WTC11 (cell line): ENCODE measurements at places on chromosomes 7 and 10.

DNA sequence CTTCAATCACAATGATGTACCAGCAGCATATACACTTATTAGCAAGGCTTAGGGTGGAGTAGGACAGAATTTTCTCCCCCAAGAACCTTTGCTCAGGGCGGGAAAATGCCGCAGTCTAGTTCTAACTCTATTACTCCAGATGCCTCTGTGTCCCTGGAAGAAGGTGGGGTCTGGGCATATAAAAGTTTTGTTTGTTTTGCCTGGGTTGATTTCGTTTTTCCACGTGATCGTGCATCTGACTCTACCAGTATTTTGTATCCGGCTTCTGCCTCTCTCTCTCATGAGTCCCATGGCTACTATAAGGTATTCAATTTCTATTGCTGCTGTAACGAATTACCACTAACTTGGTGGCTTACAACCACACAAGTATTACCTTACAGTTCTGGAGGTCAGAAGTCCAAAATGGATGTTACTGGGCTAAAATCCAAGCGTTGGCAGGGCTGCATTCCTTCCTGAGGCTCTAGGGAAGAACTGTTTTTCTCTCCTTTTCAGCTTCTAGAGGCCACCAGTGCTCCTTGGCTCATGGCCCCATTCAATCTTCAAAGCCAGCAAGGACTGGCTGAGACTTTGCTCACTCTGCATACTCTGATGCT is 181.2 kb upstream of the PRSS58 start:
- DNase-seq, result no peak

DNA sequence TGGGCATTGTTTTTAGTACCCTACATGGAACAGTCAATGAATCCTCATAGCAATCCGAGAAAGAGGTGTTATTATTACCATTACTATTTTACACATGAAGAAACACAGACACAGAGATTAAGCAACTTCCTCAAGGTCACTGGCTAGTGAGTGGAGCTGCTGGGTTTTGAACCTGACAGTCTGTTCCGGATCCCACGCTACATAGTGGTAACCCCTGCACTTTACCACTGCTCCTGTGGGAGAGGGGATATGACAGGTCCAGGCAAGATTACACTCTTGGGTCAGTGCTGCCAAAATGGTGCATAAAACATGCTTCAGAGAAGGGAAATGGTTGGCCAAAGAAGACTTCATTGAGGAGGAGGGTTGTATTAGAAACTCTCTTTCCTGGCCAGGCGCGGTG is 185.7 kb downstream of the XPNPEP1 start:
- DNase-seq, result no peak

DNA sequence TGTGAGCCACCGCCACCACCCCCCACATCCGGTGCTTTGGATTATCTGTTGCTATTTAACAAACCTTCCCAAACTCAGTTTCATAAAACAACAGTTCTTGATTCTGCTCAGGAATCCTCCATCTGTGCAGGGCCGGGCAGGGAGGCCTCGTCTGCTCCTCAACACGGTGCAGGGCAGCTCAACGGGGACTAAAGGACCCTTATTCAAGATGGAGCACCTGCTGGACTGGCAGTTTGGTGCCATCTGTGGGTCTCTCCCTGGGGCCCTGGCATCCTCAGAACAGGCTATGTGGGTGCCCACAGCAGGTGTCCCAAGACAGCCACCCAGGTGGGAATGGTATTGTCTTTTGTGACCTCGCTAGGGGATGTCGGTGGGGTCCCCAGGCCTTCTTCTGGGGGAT is 31.0 kb upstream of the ELFN1 start:
- DNase-seq, result no peak

DNA sequence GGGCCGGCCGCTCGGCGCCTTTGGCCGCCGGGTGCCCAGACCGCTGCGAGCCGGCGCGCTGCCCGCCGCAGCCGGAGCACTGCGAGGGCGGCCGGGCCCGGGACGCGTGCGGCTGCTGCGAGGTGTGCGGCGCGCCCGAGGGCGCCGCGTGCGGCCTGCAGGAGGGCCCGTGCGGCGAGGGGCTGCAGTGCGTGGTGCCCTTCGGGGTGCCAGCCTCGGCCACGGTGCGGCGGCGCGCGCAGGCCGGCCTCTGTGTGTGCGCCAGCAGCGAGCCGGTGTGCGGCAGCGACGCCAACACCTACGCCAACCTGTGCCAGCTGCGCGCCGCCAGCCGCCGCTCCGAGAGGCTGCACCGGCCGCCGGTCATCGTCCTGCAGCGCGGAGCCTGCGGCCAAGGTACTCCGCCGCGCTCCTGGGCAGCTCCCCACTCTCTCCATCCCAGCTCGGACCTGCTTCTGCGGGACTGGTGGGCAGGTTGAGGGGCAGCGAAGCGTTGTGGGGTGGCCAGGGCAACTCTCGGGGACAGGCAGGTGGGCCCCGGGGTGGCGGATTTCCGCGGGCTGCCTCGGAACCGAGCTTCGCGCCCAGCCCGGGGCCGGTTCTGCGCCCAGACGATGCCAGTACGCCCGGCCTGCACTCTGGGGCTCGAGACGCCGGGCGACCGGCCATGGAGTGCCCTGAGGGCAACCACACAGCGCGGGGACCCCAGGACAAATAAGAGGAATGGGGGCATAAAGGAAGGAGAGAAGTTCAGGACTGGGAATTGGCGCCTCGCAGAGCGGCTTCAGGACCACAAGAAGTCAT is 578 bp downstream of the HTRA1 start:
- DNase-seq, result no peak

GRCh38 chr7:77587272-77587671 is 50.2 kb downstream of the PTPN12 start:
- no peak for DNase-seq

- DNase-seq, result no peak
These were observed 28.7 kb downstream of the GIMAP8 start for GRCh38 chr7:150479023-150479716.

GRCh38 chr10:18097524-18097923 is 42.7 kb upstream of the CACNB2 start:
- DNase-seq, result no peak

DNA sequence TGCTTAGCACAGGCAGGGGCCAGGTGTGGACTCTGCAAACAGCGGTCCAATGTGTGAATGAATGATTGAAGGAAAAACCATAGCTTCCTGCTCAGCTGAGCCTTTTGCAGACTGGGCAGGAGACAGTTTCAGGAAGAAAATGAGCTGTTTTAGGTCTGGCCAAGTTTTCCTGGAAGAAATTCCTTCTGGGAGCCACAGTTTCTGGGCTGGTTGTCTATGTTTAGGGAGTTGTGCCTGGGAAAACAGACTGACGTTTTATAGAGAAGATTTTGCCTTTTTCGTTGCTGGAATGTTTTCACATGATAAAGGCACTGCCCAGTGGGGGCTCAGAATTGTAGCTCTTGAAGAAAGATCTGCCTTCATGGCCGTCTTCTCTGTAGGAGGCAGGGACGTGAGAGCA is 255.1 kb downstream of the CCSER2 start:
- no peak for DNase-seq

DNA sequence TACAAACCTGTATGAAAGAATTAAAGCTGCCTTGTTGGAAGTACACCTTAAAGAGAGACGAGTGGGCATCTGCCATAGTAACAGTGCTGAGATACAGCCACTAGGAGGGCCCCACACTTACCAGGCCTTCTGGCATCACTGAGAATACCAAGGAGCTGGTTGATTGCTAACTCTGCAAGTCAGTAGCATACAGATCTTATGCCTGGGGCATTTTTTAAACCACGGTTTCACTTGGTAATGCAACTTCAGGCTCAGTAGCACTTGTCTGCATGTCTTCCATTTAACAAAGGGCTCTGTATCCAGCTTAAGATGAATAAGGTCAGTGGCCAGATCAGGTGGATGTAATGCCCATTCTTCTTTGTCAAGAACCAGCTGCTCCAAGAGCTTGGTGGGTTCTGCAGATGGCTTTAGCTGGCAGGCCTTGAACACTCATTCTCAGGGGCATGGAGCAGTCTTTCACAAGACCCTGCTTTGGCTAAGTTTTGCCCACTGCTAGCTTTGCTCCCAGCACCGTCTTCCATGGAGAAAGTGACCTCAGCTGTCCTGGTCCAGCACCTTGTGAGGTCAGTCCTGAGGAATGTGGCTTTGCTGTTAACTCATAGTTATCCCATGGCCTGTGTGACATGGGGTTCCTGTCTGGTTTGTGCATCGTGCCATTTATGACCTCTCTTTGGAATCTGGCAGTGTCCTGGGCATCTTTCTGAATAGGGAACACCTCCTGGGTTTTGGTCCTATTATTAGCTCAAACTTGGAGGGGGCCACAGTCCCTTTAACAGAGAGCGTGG is 68.1 kb downstream of the BMPER start:
- no peak for DNase-seq

- no peak for DNase-seq
These were observed 187.5 kb upstream of the NFE2L3 start for GRCh38 chr7:25964483-25964991.

GRCh38 chr7:36598054-36598674 is 126.1 kb downstream of the AOAH start:
- DNase-seq, result no peak

DNA sequence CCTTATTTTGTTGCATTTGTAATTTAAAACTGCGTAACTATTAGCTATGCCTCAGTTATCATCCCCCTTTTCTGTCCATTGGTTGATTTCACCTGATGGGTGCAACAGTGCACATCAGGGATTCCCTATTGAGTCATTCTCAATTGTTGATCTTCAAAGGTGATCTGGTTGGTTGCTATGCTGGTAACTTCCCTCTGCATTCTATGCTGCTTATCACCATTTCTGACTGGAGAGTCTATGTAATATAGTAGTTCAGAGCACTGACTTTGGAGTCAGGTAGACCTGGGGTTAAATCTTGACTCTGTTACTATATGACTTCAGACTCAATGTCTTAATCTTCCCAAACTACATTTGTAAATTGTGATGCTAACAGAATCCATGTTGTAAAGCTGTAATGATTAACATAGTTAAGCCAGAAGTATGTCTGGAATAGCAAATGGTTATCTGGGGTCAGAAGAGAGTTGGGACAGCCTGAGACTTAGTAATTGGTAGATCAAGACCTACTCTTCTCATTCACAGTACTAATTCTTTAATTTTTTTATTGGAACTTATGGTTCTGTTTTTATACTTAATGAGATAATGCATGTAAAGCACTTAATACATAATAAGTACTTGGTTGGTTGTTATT is 38.1 kb downstream of the EXOC6 start:
- DNase-seq, result no peak
